ENCODE measurements at places on chromosomes 2 and 18.

DNA sequence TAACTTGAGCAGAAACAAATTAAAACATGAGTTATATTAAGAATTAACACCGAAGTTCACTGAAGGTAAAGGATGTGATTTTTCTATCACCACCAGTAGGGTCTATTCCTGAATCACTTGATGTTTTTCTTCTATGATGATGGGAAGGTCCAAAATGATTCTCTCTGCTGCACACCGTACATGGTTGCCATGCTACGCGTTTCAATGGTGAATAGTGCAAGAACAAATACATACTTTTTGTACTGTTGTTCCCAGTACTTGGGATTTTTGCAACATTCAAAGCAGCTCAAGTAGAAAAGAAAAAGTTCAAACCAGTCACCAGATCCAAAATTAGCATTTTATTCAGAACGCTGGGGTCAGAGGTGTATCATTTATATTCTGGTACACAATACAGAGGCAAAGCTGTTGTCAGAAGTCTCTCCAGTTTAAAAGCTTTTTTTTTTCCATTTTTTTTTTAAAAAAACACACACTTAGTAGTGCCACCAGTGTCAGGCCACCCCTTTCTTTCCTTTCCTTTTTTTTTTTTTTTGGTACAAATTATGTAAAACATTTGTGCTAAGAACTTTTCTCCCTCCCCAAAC lies 226.2 kb downstream of the CDH2 start:
- DNase-seq, result no peak

DNA sequence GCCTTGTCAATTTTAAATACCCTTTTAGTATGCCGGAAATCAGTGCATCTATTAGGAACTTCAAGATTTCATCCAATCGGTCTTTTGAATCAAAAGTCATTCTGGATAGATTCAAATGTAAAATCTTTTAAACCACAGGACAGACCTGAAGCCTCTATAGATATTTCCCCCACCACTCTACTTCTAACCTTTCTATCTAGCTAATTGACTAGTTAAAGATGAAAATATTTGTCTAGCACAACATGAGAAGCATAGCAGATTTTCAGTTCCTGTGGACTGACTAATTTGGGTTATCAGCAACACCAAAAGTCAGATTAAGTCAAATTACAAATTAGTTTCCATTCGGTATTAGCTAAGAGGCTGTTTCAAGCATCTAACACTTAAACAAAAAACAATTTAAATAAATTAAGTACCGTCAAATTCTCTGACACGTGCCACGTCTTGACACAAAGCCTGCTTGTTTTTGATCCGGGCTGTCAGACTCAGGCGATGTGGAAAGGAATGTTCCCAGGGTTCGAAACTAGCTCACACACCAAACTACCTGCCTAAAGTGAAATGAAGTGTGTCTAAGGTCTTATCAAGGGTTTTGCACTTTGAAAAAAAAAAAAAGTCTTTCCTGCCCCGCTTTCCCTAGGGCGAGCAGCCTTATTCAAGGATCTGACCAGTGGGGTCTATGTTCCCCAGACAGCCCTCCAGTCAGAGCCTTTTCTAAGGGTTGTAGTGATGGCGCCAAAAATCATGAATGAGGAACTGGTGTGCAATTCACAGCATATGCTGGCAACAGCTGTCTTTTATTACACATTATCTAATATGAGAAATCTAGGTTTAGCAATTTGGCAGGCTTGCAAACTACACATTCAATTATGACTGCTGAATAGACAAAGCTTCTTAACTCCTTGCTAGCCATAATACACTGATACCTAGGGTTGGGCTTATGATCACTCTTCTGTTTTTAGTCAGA lies 4.7 kb downstream of the CYTIP start:
- DNase-seq, result peak; percentile 2

DNA sequence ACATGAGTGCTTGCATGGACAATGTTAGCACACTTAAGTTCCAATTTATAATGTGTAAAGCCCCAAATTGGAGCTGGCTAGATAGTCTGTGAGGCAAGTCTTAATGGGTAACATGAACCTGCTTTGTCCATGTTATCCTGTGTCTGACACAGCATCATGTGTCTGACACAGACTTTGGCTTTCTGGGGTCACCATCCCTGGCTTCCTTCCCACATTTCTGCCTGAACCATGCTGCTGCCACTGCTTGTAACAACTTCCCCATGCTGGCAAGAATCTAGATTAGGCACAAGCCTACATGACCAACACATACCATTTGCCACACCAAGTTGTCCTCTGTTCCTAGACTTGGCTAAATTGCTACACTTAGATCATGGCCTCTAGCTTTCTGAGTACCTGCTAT lies 49.8 kb upstream of the ZBTB7C start:
- DNase-seq, result no peak

DNA sequence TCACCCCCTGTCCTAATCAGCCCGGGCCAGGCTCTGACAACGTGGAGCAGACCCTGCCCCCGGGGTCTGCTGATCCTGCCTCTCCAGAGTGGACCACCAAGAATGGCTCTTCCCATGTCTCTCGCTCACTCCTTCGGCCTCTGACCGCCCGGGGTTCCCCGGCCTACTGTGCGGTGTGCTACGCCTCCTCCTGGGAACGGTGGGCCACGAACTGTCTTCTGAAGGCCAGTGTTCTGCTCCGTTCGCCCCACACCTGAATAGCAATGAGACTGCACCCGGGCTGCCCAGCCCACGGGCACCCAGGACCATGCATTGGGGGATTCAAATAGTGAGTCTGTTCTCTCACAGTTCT lies 189.7 kb downstream of the TWIST2 start:
- DNase-seq, result no peak

GRCh38 chr2:207115715-207116364 lies 49.9 kb downstream of the KLF7 start:
- no peak for DNase-seq

GRCh38 chr2:1440581-1440980 lies 27.3 kb downstream of the TPO start:
- DNase-seq, result no peak

- no peak for DNase-seq
Measured at GRCh38 chr2:170391697-170392096, 213.8 kb downstream of the MYO3B start.

DNA sequence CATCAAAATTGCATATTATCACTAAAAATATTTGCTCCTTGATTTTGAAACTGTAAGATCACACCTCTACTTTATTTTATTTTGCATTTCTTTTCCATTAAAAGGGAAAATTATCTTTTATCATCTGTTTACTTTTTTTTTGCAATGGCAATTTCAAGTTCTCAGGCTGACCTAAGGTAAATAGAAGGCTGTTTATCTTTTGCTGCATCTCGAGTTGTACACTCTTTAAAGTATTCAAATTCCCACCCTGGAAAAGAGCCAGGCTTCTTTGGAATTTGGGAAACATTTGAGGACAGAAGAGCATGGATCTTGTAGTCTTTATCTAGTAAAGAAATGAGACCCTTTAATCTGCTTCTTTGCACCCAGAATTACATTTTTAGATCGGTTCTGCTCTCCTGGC lies 645.7 kb downstream of the SLC4A3 start:
- DNase-seq, result no peak

DNA sequence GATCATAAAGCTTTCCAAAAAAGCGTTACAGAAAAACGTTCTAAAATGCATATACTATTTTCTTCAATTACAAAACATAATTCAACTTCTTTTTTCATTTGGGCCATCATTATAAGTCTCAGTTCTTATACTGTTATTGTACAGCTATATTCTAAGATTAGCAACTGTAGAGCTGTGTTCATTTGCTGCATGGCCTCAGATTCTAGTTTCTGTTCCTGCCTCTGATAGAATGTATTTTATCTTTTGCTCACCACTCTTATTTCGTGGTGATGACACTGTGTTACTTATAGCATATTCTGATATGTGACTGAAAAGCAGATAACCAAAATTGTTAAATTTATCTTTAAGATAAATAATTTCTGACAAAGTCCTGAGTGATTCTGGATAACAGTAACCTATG lies 67.2 kb downstream of the PTRHD1 start:
- DNase-seq, result no peak

- no peak for DNase-seq
Measured at GRCh38 chr2:100246163-100247145, 75.8 kb downstream of the LONRF2 start.

DNA sequence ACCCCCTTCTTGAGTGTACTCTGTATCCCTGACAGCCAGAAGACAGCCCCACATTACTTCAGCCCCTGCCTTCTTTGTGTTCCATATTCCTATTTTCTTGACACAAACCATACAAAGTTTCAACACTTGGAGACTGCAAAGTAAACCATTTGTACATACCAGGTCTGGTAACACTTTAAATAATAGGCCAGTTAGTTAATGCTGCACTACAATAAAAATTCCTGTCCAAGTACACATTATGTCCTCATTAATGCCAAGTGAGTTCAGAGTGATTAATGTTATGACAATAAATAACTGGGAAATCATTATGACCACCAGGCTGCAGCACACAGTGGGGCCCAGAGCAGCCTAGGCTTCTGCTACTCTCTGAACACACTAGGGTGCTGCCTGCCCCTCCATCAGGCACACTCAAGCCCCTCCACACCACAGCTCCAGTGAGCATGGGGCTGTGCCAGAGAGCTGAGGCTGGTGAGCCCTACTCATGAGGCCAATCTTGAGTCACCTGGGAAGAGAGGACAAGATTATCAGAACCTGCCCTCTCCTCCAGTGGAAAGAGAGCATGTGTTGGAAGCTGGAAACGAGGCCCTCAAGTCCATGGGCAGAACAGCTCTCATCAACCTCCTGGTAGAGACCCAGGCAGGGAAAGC lies 138.7 kb downstream of the TTC32 start:
- no peak for DNase-seq

GRCh38 chr18:55220523-55220922 lies 261.3 kb upstream of the CCDC68 start:
- no peak for DNase-seq

GRCh38 chr2:194116861-194117260 lies 1540.2 kb upstream of the SLC39A10 start:
- DNase-seq, result no peak

All from NCI-H1092 treated with DMSO at 0.1 percent for 48 hours (cell line).